Stimulated activated CD8-positive, alpha-beta memory T cell treated with anti-CD3 and anti-CD28 coated beads, Interleukin-4, amount 100 ng/mL, for 1 hour (primary cell): ENCODE measurements at places on chromosomes 2 and 18.

GRCh38 chr18:8153887-8154583 is 455.2 kb upstream of the RAB12 start:
- DNase-seq = no peak

DNA sequence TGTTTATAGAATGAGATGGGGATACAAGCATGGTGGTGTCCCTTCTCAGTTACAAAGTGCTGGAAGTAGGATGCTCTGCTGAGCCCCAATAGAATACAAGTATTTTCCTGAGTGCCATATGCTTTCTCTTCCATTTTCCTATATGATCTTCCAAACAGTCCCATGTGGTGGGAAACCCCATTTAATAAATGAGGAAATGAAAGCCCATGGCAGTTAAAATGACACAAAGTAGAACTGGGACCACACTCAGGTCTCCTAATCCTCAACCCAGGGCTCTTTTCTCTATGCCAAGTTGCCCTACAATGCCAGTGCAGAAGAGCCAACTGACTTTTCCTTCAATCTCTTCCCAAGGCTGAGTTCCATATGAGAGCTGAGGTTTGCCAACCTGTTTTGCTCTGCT is 210.2 kb upstream of the FBXO11 start:
- DNase-seq = no peak

DNA sequence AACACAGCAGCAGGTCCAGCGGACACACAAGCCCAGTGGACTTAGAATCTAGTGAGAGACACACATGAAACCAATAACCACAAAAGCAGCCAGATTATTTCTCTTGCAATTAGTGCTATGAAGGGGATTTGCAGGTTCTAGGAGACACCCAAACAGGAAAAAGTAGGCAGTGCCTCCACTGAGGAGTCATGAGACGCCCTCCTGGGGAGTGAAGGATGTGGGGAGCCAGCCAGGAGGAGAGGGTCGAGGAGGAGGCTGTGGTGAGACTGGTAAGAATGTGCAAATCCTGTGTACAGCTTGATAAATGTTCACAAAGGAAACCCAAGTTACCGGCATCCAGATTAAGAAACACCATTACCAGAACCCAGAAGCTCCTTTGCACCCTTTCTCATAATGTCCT is 2.7 kb upstream of the CAPN13 start:
- no peak for DNase-seq

GRCh38 chr18:46771141-46771540 is 14.3 kb upstream of the ST8SIA5 start:
- no peak for DNase-seq

GRCh38 chr18:34042423-34043146 is 182.1 kb downstream of the NOL4 start:
- no peak for DNase-seq

- DNase-seq = no peak
These were observed 367.1 kb downstream of the ZEB2 start for GRCh38 chr2:144152817-144153271.

- DNase-seq = peak; percentile 22
These were observed 910 bp downstream of the SRSF7 start for GRCh38 chr2:38750011-38750890.

- no peak for DNase-seq
These were observed 168.2 kb downstream of the GALNT1 start for GRCh38 chr18:35749701-35750100.

- DNase-seq = no peak
These were observed 5.3 kb upstream of the ASAP2 start for GRCh38 chr2:9201185-9201891.

DNA sequence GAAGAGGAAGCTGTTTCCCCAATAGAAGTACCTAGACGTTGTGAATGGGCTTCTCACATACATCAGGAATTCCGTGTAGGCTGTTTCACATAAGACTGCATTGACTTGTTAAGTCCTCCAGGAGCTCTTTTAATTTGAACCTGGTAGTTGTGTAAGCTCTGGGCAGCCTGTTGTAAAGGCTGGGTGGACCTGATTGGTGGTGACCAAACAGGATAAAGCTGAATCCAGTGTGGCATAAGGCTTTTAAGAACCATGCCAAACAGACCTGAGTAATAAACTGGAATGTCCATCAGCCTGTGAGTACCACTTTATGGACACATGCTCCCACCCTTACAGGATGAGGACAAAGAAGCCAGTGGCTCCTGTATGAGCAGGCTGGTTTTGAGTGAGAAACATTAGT is 24.1 kb downstream of the RMND5A start:
- DNase-seq = no peak

DNA sequence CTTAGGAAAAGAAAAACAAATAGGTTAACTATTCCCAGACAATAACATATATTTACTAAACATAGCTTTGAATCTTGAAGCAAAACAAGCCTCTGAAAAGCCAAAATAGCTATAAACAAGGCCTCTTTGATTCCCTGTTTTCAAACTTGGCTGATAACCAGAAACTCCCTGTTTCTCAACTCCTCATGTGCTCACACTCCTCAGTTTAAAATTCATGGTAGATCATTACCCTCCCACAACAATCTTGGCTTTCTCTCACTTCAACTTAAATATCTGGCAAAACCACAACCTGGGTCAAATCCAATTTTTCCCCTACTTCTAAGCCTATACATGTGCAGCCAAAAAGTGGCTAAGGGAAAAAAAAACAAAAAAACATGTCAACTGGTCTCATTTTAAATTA is 15.6 kb downstream of the SUCLG1 start:
- DNase-seq = no peak

DNA sequence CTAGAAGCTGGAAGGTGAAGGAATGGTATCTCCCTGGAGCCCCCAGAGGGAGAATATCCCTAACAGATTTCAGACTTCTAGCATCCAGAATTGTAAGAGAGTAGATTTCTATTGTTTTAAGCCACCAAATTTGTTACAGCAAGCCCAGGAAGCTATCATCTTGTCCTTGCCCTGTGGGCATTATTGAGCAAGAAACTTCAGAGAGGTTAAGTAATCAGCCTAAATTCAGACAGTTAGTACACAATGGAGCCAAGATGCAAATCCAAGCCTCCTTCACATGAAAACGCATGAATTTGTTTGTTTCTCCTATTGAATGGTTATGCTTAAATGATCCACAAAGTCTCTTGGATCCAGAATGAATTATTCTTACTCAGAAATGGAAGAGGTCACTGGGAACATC is 55.2 kb upstream of the TRIB2 start:
- DNase-seq = no peak

DNA sequence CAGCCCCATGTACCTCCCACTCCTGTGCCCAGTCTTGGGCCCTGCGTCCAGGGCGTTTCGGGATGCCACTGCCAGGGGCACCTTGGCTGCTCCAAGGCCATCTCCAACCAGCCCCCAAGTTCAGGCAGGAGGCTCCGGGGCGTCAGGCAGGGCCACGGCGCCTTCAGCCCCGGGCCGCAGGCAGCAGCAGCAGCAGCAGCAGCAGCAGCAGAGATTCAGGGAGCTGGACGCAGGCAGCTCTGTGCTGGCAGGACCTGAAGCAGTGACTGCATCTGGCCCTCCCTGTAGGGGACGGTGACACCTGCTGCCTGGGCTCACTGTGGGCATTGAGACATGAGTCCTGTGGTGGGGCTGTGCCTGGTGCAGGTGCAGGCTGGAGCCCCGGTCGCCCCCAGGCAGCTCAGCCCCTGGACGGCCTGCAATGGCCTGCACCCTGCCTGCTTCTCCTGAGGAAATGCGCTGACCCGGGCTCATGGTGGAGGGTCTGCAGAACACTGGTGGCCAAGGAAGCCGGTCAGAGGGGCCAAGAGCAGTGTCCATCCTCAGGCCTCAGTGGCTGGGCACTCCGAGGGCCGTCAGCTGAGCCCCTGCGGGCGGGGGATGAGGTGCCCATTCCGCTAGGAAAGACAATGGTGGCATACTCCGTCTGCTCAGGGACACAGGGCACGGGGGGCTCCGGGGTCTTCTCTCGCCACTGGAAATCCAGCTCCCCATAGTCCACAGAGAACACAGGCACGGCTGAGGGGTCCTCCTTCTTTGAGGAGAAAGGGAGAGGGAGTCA is 8.0 kb downstream of the PDCD1 start:
- DNase-seq = no peak
